ENCODE measurements at places on chromosomes 4 and X. TPM values are rescaled to one million over a fixed set of nuclear protein-coding genes. Genes with fewer than 3 reads are reported as not detected.
A peak's percentile ranks its signal among the peaks of the same experiment; 100 is the strongest.

- no peak for DNase-seq
These were observed 27.8 kb downstream of the SLC25A5 start for GRCh38 chrX:119495734-119496726.

- peak; percentile 96 for DNase-seq
These were observed 16.0 kb upstream of the SH3TC1 start for GRCh38 chr4:8182858-8183725.

The NDNF gene
- total RNA-seq = 0.32 TPM

- no peak for DNase-seq
These were observed 37.7 kb downstream of the NOP14 start for GRCh38 chr4:2925496-2925895.

The FGFBP2 gene
- total RNA-seq = not detected

The ZNF711 gene
- total RNA-seq = 0.86 TPM

The CXCR3 gene
- total RNA-seq = not detected

The TLR2 gene
- 0.32 TPM for total RNA-seq

The NR0B1 gene
- not detected for total RNA-seq

The RS1 gene
- not detected for total RNA-seq

DNA sequence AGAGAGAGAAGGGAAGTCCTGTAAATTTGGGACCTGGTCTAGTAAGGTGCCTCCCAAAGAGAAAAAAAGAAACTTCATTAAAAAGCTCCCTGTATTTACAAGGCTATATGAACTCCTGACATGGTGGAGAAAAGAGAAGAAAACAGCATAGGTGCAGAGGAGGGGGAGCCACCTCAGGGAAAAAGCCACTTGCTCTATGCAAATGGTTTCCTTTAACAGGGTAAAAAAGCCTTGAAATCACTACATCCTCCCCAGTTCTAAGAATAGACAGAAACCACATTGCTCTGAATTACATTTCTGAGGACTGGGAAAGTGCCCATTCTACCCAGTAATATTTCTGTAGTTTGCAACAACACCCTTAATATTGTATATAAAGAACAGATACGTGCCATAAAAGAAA, 165.5 kb downstream of the KLF8 start:
- DNase-seq = no peak

The IGFBP7 gene
- total RNA-seq = 234 TPM

The KLF8 gene
- total RNA-seq = 3.0 TPM

The HSFX2 gene
- total RNA-seq = not detected

DNA sequence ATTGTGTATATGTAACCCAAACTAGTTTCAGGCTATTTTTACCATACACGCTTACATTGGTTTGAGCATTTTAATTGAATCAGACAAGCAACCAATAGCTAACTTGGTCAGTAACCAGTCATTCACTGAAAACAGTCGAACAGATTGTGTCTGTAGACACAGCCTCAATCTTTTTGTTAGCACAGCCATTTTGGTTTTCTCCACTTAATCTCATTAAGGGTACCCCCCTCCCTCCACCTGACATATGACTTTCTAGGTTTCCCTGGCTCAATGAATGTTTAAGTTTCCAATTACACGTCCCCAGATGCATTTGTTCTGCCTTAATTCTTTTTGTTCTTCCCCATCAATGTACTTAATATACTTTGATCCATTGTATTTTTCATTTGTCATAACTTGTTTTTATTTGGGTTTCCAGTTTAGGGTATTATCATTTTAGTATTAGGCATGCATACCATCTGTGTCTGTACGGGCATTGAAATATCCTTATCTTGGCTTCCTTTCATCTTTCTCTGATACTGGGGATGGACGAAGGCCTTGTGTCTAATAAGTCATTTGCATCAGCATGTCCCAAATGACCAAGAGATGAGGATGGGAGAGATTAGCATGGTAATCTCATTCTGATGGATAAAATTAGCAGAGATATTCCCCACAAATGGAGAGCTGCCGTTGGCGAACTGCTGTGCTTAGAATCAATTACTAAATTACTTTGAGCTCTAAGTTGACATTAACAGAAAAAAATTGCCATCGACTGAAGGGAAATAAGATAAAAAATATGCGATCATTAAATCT, 35.9 kb upstream of the PHOX2B start:
- DNase-seq = no peak

DNA sequence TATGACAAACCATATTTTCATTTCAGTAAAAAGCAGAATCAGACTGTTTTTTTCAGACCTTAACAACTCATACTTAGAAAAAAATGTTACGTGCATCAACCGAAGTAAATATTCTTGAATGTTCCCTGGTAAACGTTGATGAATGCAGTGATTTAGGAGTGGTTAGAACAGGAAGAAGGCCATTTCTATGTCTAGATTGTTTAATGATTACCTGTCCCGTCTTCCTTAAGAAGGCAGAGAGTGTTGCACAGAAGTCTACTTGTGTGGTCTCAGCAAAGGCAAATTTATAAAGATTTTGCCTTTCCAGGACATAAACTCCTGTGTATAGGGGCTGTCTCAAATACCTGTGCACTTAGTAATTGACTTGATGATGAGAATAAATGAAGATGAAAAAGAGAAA, 134.5 kb downstream of the MGST2 start:
- no peak for DNase-seq

- no peak for DNase-seq
These were observed 25.6 kb upstream of the MAGEA1 start for GRCh38 chrX:153153516-153153915.

DNA sequence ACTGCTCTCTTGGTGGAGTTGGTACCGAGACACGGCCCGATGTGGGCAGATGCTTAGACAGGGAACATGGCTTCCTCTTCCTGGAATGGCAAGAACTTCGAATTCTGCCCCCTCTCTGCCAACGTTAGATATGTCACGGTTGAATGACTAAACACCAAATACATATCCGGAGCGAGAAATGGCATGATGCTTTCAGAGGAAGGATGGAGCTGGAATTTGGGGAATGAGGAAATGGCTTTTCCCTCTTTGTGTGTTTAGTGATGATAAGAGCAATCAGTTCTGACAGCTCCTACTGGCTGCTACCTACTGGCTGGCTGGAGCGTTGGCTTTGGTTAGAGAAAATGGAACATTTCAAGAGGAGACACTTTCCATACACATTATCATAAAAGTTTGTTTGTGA, 140.0 kb downstream of the DHRSX start:
- DNase-seq = no peak

GRCh38 chr4:84547211-84547610, 35.7 kb upstream of the CDS1 start:
- DNase-seq = peak; percentile 32

The SPATA4 gene
- 0.97 TPM for total RNA-seq

The IL13RA1 gene
- 61.3 TPM for total RNA-seq

- no peak for DNase-seq
These were observed 43.4 kb downstream of the SMARCAD1 start for GRCh38 chr4:94251094-94251493.

DNA sequence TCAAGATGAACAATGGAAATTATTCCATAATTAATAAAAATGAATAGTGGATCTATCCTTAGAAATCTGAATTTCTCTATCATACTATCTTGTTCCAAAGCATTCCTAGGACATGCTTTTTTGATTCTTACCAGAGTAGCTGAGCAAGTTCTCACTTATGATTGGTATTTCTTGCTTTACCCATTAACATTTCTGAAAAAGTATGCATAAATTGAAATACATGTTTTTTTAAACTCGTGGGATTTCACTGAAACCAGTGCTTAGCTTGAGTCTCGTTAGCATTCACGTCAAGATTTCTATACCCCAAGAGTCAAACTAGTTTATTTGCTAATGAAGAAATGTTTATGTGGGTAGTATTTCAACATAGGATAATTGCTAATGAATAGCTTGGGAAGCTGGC, 89.0 kb downstream of the ELOVL6 start:
- DNase-seq = no peak

- no peak for DNase-seq
These were observed 54.9 kb downstream of the ABLIM2 start for GRCh38 chr4:8103421-8104390.

GRCh38 chr4:185839770-185840169, 27.8 kb upstream of the SORBS2 start:
- DNase-seq = no peak

The MAGEA1 gene
- total RNA-seq = not detected

The MMRN1 gene
- total RNA-seq = not detected

The RRH gene
- total RNA-seq = not detected

- no peak for DNase-seq
These were observed 81.6 kb downstream of the WDR19 start for GRCh38 chr4:39263895-39264294.

- DNase-seq = no peak
These were observed 43.0 kb downstream of the C4orf33 start for GRCh38 chr4:129138810-129139496.

The RAB39B gene
- 0.43 TPM for total RNA-seq

DNA sequence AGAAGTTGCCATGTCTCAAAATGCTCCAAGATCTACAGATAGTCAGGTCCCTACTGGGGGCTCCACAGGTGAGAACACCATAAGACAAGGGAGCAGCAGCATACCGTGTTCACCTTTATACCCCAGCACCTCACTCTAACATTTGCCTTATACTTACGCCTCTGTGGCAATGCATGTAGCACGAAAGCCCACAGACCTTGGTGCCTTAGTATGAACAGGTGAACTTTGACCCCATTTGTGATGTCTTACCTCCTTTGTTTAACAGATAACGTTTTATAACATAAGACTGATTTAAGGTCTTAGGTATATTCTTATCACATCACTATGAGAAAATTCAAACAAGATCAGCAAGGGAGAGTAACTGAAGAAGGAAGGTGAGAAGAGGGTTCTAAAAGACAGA, 128.8 kb downstream of the ARX start:
- DNase-seq = no peak

- no peak for DNase-seq
These were observed 141.3 kb downstream of the NR3C2 start for GRCh38 chr4:148300877-148301276.

- peak; percentile 31 for DNase-seq
These were observed 53.0 kb upstream of the GABRA2 start for GRCh38 chr4:46442963-46443362.

The MAGEA3 gene
- total RNA-seq = not detected

DNA sequence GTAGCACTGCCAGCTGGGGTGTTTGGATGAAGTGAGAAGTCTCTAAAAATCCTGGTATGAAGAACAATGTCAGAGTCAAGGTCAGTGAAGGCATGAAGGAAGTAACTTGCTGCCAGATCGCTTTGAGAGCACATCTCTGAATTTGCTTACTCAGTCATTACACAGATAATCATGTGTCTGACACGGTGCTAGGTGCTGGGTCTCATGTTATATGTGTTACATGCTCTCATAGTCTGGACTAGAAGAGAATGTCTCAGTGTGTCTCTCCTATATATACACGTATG, 337.9 kb downstream of the ARHGAP10 start:
- DNase-seq = no peak

- DNase-seq = no peak
These were observed 18.7 kb downstream of the NDNF start for GRCh38 chr4:121053601-121054143.

The TCEAL3 gene
- total RNA-seq = 10.6 TPM

The GPRIN3 gene
- total RNA-seq = 0.43 TPM

DNA sequence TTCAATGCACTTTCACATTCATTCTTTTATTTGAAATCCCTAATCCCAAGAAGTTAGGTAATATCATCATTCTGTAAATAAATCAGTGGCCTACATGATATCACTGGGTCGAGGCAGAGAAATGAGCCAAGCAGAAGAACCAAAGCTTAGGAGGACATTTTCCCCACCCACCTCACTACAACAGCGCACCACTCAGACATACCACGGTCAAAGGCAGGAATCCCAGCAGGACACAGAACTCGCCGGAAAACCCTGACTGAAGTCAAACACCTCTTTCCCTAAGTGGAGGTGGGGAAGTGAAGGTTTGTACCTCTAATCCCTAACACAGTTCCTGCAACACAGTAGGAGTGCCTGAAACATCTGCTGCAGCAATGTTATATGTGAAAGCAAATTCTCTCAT, 21.5 kb downstream of the RELL1 start:
- no peak for DNase-seq

DNA sequence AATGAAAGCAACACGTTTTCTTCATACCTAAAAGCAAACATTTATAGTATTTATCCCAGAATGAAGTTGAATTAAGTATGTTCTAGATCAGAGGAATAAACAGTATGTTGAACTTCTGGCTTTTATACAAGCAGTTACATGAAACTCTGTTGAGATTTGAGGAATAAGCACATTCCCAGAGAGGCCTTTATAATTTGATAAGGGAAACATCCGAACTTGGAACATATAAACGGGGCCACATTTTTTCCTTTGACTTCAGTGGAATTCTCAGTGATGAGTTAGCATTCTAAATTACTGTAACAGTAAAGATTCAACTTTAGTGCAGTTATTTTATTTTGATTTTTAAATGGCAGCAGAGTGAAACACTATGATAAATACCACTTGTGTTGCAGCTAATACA, 119.5 kb downstream of the GLRA3 start:
- no peak for DNase-seq

GRCh38 chr4:185358514-185358913, 37.2 kb downstream of the LRP2BP start:
- DNase-seq = peak; percentile 36

DNA sequence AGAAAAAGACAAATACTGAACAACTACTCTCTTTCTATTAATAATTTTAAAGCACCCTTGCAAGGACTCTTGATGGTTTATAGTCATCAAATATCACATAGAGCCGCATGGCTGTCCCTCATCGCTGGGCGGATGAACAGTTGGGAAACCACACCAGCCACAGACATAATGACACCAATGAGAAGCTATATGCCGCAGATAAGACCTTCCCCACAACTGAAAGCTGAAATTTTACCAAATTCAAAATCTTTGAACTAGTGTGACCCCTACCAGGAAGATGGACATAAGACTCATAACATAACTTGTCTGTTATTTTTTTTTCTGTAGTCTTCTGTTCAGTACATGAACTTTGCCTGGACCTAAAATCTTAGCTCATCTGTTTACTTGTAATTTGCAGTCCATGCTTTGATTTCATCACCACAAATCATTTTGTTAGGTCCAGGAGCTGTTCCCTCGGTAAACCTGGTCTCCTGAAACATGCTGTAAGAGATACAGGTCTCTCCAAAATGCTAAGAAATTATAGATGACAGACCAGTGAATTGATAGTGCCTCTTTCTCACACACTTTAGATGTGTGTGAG, 157.3 kb upstream of the RAPGEF2 start:
- no peak for DNase-seq

- no peak for DNase-seq
These were observed 217.6 kb downstream of the ZNF674 start for GRCh38 chrX:46327566-46328115.

Data from fibroblast of villous mesenchyme (primary cell).